NCI-H1436 treated with DMSO at 0.1 percent for 48 hours (cell line): ENCODE measurements at places on chromosomes 4 and X.

DNA sequence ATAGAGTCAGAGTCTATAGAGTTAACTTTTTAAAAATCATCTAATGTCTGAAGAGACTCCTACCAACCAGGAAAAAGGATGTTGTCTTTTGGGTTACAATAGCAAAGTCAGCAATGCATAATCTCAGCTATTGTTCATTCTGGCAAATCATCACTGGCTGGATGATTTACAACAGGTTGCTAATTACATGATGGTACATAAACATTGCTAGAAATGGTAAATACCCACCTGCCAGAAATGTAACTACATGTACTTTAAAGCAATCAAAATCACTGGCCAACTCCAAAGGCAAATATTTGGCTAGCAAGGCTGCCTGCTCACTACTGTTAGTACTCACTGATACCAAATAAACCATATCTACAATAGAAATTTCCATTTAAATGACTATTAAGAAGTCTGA lies 91.1 kb downstream of the PPP3CA start:
- peak; percentile 88 for DNase-seq

DNA sequence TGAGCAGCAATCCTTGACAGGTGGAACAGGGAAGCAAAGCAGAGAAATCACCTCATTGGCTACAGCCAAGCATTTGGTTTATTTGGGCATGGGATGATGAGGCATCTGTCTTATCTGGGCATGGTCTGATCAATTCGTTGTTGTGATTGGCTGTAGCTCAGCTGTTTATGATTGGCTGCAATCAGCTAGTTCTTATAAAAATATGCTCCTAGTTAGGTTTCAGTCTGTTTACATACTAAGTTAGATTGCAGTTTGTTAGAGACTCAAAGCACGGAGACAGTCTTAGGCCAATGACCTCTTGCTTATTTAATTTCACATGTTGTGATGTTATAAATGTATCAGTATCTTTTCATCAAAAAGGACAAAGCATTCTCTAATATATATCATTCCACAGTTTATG lies 312.0 kb downstream of the PDGFC start:
- DNase-seq: no peak

DNA sequence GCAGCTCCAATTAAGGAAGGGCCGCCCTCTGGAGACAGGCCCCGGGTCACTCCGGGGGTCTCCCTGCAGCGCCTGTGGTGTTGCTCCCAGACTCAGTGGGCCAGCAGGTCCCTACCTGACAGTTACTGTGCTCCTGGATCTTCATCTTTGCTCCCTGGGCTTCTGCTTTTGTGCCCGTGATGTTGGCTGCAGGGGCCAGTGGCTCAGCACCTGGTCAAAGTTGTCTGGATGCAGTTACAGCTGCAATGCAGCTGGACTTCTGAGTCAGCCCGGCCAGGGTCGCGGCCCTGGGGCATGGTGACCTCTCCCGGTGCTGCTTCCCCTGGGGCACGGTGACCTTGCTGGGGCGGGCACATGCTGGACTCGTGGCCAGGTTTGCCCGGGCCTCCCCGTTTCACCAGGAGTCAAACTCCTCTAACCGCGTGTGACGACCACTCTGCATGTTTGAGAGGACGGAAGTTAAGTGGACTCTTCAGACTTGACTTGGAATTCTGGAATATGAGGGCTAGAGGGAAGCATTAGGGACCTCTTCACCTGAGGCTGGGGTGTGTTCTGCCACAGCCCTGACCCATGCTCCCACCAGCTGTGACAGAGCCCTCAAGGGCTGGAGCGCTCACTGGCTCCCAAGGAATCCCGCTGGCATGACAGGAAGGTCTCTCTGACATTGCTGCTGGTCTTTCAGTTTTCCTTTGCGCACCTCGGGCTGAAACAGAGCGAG lies 3.7 kb downstream of the CTAG2 start:
- DNase-seq: no peak

GRCh38 chr4:102250341-102250740 lies 94.9 kb downstream of the SLC39A8 start:
- DNase-seq: no peak

DNA sequence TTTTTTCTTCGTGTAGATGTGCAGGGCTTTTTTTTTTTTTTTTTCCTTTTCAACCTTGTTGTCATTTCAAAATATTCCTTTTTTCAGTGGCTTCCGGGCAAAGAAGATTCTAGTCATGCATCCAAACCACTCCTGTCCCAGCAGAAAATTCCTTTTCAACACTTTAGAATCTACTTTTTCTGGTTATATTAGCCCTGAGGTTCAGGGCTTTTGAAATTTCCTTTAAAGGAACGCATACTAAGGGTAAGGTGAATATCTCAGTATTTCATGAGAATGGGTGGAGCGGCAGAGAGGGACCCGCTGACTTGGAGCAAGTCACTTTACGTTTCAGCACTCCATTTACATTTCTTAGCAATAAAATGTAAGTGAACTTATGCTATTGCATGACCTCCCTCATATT lies 15.6 kb upstream of the TENM3 start:
- no peak for DNase-seq
